Left cardiac atrium (tissue), 4 donors: ENCODE measurements at places on chromosomes 7 and 10.

DNA sequence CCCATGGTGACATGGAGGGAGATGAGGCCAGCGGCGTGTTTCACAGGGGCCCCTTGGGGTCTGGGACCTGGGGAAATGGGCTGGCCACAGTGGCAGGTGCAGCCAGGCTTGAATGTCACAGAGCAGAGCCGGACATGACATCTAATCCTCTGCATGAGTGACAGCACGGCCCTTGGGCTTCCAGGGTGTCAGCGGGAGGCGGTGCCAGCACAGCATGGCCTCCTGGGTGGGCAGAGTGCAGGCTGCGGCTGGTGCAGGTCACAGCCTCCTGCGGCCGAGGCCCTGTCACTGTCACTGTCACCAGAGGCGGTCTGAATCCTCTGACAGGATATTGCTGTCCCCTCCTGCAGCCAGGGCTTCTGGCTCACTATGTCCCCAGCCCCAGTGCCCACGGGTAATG, 18.2 kb downstream of the BHLHA15 start:
- no peak for DNase-seq

DNA sequence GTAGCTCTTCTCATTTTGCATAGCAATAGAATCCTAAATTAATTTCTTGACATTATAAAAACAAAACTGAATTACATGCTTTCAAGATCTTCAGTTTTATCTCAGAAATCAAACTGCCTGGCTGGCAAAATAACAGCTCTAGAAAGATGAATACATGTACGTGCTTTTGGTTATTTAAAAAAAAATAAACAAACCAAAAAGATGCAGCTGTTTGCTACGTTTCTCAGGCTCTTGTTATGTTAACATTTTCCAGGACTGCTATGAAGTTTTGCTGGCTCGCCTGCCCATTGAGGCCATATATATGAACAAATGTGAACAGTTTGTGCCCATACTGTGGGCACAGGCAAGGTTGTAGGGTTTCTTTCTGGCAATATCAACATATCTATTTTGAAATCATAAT, 86.6 kb downstream of the ODAD2 start:
- DNase-seq, result no peak

DNA sequence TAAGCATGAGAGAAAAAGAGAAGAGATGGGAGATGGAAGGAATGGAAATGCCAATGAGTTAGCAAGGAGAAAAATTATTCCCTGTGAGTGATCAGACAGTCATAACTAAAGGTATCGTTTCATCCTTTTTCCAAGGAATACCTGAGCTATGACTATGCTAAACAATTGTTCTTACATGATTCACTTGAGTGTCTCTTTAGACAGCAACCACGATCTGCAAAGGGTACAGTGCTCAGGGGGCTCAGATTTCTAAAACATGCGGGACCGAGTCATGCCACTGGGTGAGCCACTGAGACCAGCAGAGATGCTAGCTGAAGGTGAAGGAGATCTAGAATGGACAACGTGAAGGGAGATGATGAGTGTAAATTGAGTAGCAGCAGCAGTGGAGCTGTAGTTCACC, 78.0 kb upstream of the CTTNBP2 start:
- DNase-seq, result no peak

DNA sequence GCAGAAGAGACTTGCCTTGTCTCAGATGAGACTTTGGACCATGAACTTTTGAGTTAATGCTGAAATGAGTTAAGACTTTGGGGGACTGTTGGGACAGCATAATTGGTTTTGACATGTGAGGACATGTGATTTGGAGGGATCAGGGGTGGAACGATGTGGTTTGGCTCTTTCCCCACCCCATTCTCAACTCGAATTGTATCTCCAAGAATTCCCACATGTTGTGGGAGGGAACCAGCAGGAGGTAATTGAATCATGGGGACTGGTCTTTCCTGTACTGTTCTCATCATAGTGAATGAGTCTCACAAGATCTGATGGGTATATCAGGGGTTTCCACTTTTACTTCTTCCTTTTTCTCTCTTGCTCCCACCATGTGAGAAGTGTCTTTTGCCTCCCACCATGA, 229.7 kb upstream of the KCND2 start:
- no peak for DNase-seq

DNA sequence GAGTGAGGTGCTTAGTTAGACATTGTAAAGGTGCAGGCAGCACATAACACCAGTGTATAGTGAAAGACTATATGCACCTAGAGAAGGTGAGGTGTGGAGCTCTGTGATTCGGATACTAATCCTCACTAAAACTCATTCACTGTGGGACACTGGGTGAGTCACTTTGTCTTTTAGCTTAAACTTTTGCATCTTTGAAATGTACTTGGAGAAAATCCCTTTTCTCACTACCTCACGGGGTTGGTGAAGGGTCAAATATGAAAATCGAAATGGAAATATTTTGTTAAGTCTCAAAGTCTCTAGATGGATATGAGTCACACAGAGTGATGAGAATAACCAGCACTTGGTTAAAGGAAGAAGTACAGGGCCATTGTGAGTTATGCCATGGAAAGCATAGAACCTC, 38.0 kb downstream of the MDFIC start:
- DNase-seq, result no peak
